ENCODE measurements at places on chromosomes 13 and 19. TPM values are rescaled to one million over a fixed set of nuclear protein-coding genes. Genes with fewer than 3 reads are reported as not detected.

DNA sequence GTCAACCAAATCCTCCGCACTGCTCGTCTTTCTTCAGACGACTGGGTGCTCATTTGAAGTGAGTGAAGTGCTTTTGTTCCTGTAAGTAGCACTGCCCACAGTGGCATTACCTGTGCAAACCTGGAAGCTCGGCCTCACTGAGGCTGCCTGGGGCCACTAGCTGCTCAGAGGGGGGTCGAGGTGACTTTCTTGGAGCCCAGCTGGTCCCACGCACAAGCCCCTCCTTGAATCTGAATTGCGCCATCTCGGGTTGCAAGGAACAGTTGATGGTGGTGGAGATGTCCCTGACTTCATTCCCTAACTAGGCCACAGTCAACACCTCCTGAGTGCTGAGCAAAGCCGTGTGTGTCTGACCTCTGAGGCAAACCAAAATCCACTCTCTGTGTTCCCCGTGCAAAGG lies 79.3 kb upstream of the GPR183 start:
- no peak for DNase-seq

DNA sequence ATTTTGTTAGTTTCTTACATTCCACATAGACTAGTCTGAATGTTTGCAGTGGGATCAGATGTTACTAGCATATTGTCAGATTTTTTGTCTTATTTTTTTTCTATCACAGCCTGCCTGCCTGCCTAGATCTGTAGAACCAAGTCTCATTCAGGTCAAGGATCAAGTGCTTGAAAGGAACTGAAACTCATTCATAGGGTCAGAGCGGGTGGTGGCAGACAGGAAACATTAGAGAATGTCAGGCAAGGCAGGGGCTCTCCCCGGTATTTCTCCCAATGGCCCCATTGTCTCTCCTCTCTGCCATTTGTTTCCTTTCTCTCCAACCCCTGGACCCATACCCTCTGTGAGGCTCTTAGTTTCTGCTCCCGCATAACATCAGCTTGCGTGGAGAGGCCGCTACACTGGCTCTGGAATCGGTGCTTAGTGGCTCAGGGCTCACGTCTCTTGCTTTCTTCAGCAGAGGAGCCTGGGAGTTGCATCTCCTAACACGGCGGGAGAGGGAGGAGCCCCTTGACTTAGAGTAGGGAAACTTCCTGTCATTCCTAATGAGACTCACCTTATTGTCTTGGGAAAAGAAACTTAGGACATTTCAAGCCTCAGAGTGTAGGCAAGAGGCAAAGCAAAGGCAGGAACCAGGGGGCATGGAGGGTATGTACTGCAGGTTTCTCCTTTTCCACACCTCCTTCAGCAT lies 35.6 kb upstream of the SPATA13 start:
- no peak for DNase-seq

The RASIP1 gene
- not detected for total RNA-seq

DNA sequence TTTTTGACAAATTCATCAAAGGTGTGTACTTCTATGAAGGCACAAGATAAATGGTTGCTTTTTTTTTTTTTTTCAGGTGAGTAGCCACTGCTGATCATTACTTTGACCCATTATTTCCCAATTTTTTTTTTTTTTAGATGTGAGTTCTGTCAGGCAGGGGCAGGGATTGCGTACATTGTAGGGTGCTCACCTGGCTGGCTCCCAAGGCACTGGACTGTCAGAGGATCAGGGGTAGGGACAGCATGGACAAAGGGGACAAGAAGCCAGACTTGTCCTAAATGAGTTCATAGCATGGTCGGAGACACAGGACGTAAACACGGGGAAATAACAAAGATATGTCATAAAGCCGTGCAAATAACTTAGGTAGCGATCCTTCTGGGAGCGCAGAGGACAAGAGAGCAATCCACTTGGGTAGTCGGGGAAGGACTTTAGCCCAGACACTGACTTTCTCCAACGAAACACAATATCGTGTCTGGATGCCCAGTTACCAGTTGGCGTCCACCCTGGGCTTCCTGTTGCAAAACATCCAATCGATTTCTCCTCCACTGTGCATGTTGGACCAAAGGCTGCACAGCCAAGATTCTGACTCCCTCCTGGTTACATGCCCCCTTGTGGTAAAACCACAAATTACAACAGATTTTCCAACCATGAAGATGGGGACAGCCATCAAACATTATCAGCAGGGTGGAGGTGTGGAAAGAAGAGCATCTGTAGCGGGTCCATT lies 27.5 kb upstream of the KATNAL1 start:
- DNase-seq = no peak

The ADGRE2 gene
- 0.44 TPM for total RNA-seq

- no peak for DNase-seq
Observed at GRCh38 chr13:26584713-26585112, 27.2 kb downstream of the WASF3 start.

The FARP1 gene
- 1.9 TPM for total RNA-seq

The ETV2 gene
- total RNA-seq = 1.9 TPM

The PSG6 gene
- total RNA-seq = not detected

- no peak for DNase-seq
Observed at GRCh38 chr13:67917291-67917987, 687.3 kb upstream of the PCDH9 start.

- no peak for DNase-seq
Observed at GRCh38 chr13:101555610-101556009, 103.1 kb downstream of the ITGBL1 start.

The KIR2DL3 gene
- not detected for total RNA-seq

The PTGIR gene
- 8.5 TPM for total RNA-seq

DNA sequence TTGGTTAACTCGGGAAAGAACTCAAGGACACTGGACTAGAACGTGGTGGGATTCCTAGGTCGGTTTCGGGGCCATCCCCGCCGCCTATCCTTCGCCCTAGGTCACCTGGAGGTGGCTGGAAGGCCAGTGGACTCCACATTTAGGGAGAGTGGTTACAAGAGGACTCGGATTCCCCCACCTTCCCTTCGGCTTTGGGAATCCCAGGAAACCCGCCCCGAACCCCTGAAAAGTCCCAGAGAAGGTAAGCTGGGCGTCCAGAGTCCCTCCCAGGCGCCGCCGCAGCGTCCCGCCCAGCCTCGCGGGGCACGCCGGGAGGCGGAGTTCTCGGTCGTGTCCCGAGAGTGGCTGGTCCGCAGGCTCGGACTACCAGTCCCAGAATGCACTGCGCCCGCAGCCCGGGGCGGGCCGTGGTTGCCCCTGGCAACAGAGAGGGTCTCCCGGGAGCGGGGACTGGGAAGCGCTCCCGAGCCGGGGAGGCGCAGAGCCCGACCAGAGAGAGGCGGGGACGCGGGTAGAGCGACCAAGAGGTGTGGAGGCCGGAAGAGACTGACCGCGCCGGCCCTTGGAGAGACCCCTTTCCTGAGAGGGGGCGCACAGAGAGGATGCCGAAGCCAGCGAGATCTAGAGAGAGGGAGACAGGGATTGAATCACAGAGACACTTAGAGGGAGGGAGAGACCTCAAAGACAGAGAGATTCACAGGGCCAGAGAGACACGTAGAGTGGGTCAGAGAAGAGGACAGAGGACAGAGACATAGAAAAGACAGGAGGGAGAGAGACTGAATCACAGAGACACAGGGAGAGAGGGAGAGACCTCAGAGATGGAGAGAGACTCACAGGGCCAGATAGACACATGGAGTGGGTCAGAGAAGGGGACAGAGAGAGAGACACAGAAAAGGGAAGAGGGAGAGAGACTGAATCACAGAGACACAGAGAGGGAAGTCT lies 2.6 kb upstream of the PRKCG start:
- DNase-seq = peak; percentile 91

The FUT6 gene
- 0.91 TPM for total RNA-seq

GRCh38 chr19:750640-751423 lies at the start of gene MISP:
MISP (plus strand) TSS chr19:751112; CDS start chr19:756947, 5,835 bp downstream.
- no peak for DNase-seq

DNA sequence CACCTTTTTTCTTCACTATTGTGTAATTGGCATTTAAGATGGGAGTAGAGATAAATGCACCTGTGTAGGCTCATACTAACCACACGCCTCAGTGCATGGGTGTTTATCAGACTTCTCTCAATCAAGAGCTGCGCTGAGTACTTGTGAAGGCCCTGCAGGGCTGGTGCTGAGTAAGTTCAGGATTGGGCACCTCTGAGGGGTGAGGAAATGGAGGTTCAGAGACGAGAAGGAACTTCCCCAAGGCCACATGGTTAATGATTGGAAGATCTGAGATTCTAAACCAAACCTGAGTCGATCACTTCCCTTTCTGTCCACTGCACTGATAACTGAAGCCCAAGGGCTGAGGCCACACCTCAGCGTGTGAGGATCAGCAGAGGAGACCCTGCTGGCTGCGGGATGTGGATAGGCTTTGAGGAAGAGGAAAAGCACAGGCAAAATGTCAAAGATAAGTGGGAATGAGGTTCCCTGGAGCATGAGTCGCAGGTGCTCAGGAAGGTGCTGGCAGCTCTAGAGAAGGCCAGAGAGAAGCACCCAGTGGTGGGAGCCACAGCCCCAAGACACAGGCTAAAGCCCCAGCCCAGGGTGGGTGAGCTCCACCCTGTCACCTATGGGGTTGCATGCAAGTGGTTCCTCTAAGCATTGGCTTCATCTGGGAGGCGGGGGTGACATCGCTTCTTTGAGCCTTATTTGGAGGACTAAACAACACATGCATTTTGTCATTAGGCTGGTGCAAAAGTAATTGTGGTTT lies 32.3 kb upstream of the GJB6 start:
- no peak for DNase-seq

The CYP2A6 gene
- 0.55 TPM for total RNA-seq

DNA sequence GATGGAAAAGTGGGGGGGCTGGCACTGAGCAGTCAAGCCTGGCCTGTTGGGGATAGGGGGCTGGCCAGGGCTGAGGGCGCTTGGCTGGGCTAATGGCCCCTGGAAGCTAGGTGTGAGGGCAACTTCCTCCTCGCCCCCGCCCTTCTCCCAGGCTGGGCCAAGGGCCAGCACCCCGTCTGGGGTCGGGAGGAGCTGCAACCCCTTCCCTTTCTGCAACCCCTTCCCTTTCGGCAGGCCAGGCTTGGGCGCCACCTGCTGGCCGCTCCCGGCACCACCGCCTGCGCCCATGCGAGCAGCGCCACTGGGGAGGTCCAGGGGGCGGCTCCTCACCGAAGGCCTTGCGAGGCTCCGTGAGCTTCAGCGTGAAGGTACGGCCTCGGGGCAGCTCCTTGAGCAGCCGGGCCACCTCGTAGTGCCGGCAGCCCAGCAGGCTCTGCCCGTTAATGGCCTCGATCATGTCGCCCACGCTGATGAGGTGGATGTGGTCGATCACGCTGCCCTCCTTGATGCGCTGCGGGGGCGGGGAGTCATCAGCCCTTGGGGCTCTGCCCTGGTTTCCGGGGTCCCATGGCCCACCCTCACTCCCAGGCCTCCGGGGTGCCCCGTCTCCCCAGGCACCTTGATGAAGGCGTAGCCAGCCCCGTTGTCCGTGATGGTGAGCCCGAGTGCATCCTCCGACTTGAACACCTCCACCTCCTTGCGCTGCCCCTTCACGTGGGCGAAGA lies 5.0 kb upstream of the PTGER1 start:
- peak; percentile 88 for DNase-seq

DNA sequence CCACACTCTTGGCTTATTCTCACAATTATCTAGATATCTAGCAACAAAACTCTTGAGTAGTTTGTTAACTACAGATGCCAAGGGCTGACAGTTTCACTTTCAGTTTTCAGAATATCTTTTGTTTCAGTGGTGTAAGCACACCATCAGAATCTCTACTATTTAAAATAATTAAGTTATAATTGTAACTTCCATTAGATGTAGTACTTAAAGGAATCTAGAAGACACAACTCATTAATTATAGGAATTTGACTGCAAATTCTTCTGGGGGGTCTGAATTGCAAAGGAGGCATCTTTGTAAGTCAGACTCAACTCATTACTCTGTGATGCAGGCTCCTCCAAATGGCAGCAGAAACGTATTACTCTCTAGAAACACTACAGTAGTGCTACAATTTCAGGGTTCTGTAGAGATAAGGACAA lies 44.9 kb upstream of the USPL1 start:
- DNase-seq = no peak

The FCAR gene
- total RNA-seq = not detected

GRCh38 chr13:72963762-72964161 lies 95.0 kb upstream of the KLF5 start:
- DNase-seq = no peak

DNA sequence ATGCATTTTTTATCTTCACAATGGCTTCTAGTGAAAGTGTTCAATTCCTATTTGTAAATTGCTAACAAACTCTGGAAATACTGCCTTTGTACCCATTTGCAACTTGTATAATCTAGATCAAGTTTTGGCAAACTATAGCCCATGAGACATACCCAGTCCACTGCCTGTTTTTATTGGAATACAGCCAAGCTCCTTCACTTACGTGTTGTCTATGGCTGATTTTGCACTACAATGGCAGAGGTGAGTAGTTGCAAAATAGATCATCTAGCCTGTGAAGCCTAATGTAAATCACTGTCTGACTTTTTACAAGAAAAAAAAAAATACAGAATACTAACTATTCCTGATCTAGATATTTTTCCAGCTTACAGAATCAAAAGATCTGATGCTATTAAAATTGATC lies 37.1 kb downstream of the DZIP1 start:
- no peak for DNase-seq

The SYCN gene
- total RNA-seq = not detected

- no peak for DNase-seq
Observed at GRCh38 chr13:53189162-53189561, 160.5 kb downstream of the OLFM4 start.

The MBD3L3 gene
- total RNA-seq = not detected

The PSG3 gene
- not detected for total RNA-seq

DNA sequence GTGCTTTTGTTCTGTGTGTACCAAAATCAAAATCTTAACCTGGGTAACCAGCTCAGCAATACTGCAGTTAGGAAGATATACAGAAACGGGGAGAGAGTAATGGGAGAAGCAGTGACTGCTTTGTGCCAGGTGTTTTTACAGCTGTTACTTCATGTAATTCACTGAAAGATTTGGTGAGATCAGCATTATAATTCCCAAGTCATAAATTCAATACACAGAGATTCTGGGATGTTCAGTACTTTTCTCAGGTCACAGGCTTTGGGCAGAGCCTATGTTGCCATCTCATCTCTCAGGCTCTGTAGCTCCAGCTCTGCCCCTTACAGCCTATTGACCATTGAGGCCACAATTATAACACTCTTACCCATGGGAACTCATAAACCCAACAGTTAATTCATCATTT lies 138.5 kb downstream of the ZAR1L start:
- no peak for DNase-seq

The RASAL3 gene
- 172 TPM for total RNA-seq

DNA sequence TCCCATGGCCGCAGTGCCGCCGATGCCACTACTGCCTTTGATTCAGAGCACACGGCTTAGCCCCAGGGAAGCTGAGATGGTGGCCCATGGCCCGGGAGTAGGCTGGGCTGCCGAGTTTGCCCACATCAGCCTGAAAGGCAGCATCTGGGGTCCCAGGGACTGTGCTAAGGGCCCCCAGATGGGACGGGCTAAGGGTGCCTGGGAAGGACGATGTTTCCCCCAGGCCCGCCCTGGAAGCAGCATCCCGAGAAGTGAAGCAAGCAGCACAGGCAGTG lies 22.5 kb downstream of the MAP2K2 start:
- no peak for DNase-seq

DNA sequence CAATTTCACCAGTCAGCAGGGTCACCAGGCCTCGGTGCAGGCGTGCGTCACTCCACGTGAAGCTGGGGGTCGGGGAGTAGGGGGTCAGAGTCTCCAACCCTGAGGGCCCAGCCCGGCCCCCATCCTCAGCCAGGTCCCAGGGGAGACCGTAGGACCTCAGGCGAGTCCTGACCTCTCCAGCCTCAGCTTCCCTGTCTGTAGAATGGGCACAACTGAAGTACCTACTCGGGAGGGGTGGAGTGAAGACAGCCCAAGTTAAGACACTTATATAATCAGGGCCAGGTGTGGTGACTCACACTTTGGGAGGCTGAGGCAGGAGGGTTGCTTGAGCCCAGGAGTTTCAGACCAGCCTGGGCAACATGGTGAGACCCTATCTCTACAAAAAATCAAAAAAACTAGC lies 2.7 kb upstream of the SPACA4 start:
- no peak for DNase-seq

All from activated naive CD8-positive, alpha-beta T cell treated with anti-CD3 and anti-CD28 coated beads, Interleukin-2, amount 10 ng/mL, durations not matched to agents 7 days and 5 days (primary cell).